ENCODE measurements at places on chromosomes 4 and X. TPM values are rescaled to one million over a fixed set of nuclear protein-coding genes. Genes with fewer than 3 reads are reported as not detected.

Gene TLR8
- not detected for total RNA-seq

GRCh38 chr4:63430105-63430504, 979.1 kb downstream of the TECRL start:
- H3K27me3 ChIP-seq = no peaks in the 10 kb centered on the region
- no peaks in the 10 kb centered on the region for H3K4me1 ChIP-seq
- no peak overlapping the region for H3K27ac ChIP-seq
- peaks cover 1% of the 10 kb centered on the region for H3K36me3 ChIP-seq

- no peak overlapping the region for H3K4me3 ChIP-seq
- no peaks in the 10 kb centered on the region for H3K27me3 ChIP-seq
- no peak for DNase-seq
- H3K36me3 ChIP-seq = no peaks in the 10 kb centered on the region
Measured at GRCh38 chr4:176549161-176549865, 229.5 kb downstream of the SPCS3 start.

DNA sequence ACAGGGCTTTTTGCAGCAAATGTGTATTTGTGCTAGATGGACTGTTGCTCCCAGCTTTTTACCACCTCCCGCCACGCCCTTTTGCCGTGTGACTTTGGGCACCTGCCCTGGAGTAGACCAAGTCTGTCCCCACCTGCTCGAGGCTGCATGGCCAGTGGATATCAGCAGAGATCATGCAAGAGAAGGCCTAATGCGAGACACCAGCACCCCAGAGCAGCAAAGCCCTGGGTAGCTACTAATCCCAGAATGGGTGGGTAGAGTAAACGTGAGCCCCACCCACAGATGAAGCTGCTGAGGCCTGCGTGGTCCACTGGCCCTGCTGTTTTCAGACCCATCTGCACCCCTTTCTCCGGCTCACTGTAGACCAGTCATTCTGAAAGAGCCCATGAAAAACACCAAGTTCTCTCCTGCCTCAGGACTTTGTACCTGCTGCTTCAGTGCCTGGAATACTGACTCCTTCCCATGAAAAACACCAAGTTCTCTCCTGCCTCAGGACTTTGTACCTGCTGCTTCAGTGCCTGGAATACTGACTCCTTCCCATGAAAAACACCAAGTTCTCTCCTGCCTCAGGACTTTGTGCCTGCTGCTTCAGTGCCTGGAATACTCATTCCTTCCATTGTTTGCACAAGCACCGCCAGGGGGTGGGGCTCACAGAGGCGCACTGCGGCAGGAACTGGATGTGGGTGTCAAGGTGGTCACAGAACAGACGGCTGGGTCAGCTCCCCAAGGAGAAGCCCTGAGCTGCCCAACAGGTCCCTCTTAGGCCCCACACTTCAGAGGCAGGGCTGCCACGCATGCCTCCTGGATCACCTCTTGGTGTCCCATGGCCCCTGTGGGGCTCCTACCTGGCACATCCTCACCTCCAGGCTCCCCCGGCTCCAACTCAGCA, 5.1 kb upstream of the TNIP2 start:
- DNase-seq = no peak
- H3K27me3 ChIP-seq = no peaks in the 10 kb centered on the region
- H3K4me1 ChIP-seq = peaks cover 16% of the 10 kb centered on the region

DNA sequence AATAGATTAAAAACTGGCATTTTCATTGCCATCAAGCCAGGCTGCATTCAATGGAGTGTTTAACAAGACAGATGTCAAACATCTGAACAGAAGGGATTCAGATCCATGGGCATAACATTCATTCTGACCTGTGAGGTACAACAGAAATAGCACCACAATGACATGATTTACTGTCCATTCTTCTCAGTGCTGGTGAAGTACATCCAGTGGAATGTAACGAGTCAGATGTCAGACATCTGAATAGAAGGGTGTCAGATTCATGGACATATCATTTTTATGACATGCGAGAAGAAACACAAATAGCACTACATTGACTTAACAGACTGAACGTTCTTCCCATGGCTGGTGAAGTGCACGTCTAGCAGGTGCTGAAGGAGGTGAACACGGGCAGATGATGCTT, 186.4 kb downstream of the PPP4R3C start:
- H3K27ac ChIP-seq = no peak overlapping the region
- DNase-seq = no peak
- H3K4me1 ChIP-seq = no peaks in the 10 kb centered on the region
- H3K27me3 ChIP-seq = no peaks in the 10 kb centered on the region
- H3K36me3 ChIP-seq = no peaks in the 10 kb centered on the region
- no peak overlapping the region for H3K4me3 ChIP-seq

GRCh38 chr4:107044170-107044569, 8.1 kb upstream of the DKK2 start:
- H3K27ac ChIP-seq = no peak overlapping the region
- no peak for DNase-seq
- no peaks in the 10 kb centered on the region for H3K4me1 ChIP-seq
- H3K4me3 ChIP-seq = no peak overlapping the region
- no peaks in the 10 kb centered on the region for H3K36me3 ChIP-seq
- no peaks in the 10 kb centered on the region for H3K27me3 ChIP-seq

- H3K27me3 ChIP-seq = no peaks in the 10 kb centered on the region
- H3K4me3 ChIP-seq = peak overlapping the region; percentile 50
- H3K27ac ChIP-seq = no peak overlapping the region
Measured at GRCh38 chr4:2289311-2289954, 27.5 kb upstream of the MXD4 start.

DNA sequence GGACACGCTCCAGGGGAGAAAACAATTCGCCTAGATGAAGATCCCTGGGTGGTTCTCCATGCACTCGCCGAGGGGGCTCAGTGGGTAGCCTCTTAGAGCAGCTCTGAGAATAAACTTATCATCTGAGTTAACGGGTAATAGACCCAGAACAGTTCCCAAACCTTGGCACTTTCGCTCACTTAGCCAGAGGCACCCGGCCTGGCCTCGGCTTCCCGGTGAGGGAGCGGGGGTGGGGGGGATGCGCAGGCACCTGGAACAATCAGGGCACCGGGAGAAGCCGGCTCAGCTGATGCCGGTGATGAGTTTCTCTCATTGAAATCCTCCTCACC, 405 bp upstream of the ZAR1 start:
- no peaks in the 10 kb centered on the region for H3K36me3 ChIP-seq
- peak overlapping the region; percentile 63 for H3K4me3 ChIP-seq
- no peaks in the 10 kb centered on the region for H3K4me1 ChIP-seq
- DNase-seq = no peak

GRCh38 chrX:1202251-1202650, 10.2 kb downstream of the CRLF2 start:
- H3K36me3 ChIP-seq = no peaks in the 10 kb centered on the region
- DNase-seq = no peak

- peaks cover 57% of the 10 kb centered on the region for H3K27me3 ChIP-seq
- H3K36me3 ChIP-seq = peaks cover 3% of the 10 kb centered on the region
- H3K4me3 ChIP-seq = no peak overlapping the region
- H3K4me1 ChIP-seq = peaks cover 7% of the 10 kb centered on the region
- no peak for DNase-seq
- H3K27ac ChIP-seq = no peak overlapping the region
Measured at GRCh38 chr4:118357601-118358000, 4.8 kb upstream of the PRSS12 start.

- peaks cover 6% of the 10 kb centered on the region for H3K36me3 ChIP-seq
- DNase-seq = no peak
- H3K4me3 ChIP-seq = peak overlapping the region; percentile 21
- no peaks in the 10 kb centered on the region for H3K27me3 ChIP-seq
Measured at GRCh38 chr4:39042366-39042765, 10.2 kb upstream of the TMEM156 start.

GRCh38 chr4:133839326-133839725, 362.3 kb downstream of the PABPC4L start:
- DNase-seq = no peak
- no peak overlapping the region for H3K4me3 ChIP-seq
- H3K36me3 ChIP-seq = no peaks in the 10 kb centered on the region
- no peaks in the 10 kb centered on the region for H3K27me3 ChIP-seq
- no peaks in the 10 kb centered on the region for H3K4me1 ChIP-seq

Gene DCX
- not detected for total RNA-seq

DNA sequence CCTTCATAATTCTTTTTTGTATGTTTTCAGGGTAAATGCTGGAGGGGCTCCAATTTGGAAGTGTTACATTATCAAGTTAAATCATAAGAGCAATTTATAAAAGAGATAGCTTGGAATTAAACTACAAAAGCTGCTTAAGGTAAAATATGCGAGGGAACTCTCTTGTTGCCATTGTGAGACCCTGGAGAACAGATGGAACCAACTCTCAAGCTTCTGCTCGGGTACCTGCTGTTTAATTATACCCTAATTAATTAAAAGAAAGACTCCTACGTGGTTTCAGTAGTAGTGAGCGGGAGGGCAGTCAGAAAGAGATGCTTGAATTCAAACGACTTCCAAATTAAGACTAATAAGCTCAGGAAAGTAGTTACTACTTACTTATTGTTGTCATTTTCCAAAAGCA, 313.1 kb upstream of the TACR3 start:
- no peak overlapping the region for H3K27ac ChIP-seq
- no peak for DNase-seq
- no peaks in the 10 kb centered on the region for H3K27me3 ChIP-seq
- H3K36me3 ChIP-seq = no peaks in the 10 kb centered on the region
- H3K4me3 ChIP-seq = no peak overlapping the region

Gene QDPR
- 22.4 TPM for total RNA-seq

DNA sequence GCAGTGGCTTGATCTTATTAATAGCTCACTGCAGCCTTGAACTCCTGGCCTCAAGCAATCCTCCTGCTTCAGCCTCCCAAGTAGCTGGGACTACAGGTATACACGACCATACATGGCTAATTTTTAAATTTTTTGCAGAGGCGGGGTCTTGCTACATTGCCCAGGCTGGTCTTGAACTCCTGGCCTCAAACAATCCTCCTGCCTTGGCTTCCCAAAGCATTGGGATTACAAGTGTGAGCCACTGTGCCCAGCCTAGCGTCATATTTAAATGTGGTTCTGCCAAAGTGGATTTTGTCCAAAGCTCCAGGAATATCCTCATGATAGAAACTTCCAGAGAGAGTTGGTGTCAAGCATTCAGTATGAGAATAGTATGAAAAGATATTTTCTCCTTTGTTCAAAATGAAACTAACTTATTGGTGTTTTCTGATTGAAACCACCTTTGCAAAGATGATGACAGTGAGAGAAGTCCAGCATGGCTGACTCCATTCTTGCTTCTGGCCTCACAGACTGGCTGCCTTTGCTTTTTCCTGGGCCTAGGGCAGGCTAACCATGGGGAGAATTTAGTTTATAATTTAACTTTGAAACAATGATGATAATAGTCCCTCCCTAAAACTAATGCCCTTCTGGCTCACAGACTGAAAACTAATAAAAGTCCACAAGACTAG, 129.0 kb downstream of the C4orf51 start:
- peak overlapping the region; percentile 59 for H3K4me3 ChIP-seq
- H3K4me1 ChIP-seq = peaks cover 77% of the 10 kb centered on the region
- H3K27me3 ChIP-seq = no peaks in the 10 kb centered on the region
- H3K27ac ChIP-seq = peak overlapping the region; percentile 96

GRCh38 chr4:102598086-102598761, 97.1 kb downstream of the NFKB1 start:
- peak overlapping the region; percentile 45 for H3K4me3 ChIP-seq
- no peak for DNase-seq
- peak overlapping the region; percentile 95 for H3K27ac ChIP-seq
- peaks cover 78% of the 10 kb centered on the region for H3K4me1 ChIP-seq
- H3K27me3 ChIP-seq = no peaks in the 10 kb centered on the region

Gene ADGRA3
- 5.1 TPM for total RNA-seq

DNA sequence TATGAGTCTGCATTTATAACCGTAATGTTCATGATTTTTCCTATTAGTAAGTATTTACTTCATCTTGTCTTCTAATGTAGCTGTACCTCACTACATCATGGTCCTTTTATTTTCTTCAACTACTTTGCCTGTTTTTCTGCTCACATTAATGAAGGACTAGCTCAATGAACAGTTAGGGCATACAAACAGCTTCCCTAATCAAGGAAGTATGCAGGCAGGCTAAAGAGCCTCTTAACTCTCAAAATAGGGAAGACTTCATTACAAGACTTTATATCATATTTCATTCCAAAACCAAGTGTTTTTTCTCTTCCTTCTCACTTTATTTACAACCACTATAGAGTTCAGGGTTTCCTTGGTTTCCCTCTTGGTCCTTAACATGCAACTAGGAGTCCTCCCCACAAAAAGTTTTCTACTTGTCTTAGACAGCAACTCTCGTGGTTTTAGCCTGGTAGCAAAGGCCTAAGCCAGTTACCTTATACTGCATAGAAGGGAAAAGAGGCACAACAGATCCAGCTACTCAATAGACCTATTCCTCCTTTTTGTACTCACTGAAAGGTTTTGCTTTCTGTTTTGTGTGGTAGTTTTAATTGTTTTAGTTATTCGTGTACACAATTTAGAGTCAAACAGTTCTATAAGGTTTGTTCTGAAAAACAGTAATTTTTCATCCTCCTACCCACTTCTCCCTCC, 40.8 kb downstream of the SMIM14 start:
- no peaks in the 10 kb centered on the region for H3K4me1 ChIP-seq
- no peak overlapping the region for H3K27ac ChIP-seq
- H3K36me3 ChIP-seq = no peaks in the 10 kb centered on the region
- no peak for DNase-seq

DNA sequence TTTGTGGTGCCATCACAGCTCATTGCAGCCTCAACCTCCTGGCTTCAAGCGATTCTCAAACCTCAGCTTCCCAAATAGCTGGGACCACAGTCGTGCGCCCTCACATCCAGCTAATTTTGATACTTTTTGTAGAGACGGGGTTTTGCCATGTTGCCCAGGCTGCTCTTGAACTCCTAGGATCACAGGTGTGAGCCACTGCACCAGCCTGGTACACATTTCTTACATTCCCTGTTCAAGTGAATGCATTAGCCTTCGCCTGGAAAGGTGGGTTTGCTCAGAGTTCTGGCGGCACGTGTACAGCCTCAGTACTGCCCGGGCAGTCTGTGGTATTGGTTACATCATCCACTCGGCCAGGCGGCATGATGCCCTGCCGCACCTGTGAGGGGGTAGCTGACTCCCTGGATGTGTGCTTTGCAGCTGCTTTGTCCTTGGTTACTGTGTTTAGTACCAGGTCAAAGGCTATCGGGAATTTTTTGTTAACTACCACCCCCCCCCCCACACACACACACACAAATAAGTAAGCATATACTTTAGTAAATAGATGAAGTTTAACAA, 57.1 kb downstream of the TNIP2 start:
- H3K27ac ChIP-seq = peak overlapping the region; percentile 80
- no peak for DNase-seq
- H3K4me1 ChIP-seq = peaks cover 9% of the 10 kb centered on the region
- H3K36me3 ChIP-seq = peaks cover 4% of the 10 kb centered on the region
- no peaks in the 10 kb centered on the region for H3K27me3 ChIP-seq

- no peaks in the 10 kb centered on the region for H3K36me3 ChIP-seq
- no peaks in the 10 kb centered on the region for H3K4me1 ChIP-seq
- DNase-seq = no peak
- H3K4me3 ChIP-seq = no peak overlapping the region
- H3K27ac ChIP-seq = no peak overlapping the region
- H3K27me3 ChIP-seq = peaks cover 25% of the 10 kb centered on the region
Measured at GRCh38 chrX:3548765-3549391, 164.6 kb downstream of the PRKX start.

- no peaks in the 10 kb centered on the region for H3K27me3 ChIP-seq
- peak overlapping the region; percentile 70 for H3K27ac ChIP-seq
- H3K4me1 ChIP-seq = peaks cover 59% of the 10 kb centered on the region
- DNase-seq = no peak
Measured at GRCh38 chrX:109709129-109709631, 23.9 kb downstream of the ACSL4 start.

Gene IL21
- total RNA-seq = 26.0 TPM

Gene GABRG1
- not detected for total RNA-seq

Gene GABRB1
- not detected for total RNA-seq
